DMS53 (cell line): ENCODE measurements at places on chromosomes 16 and 17.

GRCh38 chr16:1441391-1441829, 2.9 kb downstream of the CCDC154 start:
- no peak for DNase-seq

DNA sequence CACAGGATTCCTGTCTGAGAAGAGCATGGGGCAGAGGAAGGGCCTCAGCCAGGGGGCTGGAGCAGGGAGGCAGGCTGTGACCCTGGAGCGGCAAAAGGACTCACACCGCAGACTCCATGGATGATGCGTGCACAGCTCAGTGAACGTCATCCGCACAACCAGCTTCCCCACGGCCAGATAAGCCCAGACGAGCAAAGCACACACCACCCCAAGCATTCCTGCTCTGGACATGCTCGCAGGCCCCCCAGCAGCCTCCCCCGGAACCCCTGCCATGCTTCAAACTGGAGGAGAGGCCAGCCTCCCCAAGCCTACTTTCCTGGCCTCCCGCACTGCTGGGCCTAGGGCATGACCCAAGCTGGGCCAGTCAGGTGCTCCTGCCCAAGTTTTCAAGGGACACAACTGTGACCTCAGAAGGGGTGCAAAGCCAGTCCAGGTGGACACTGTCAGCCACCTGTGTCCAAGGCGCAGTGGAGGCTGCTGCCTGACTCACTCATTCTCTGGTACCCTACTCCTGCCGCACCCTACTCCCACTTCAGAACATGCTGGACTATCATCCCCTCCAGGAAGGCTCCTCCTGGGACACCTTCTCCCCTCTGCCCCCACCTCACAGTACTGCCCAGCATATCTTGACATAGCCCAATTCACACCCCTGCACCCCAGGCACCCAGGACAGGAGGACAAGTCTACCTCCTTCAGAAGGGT, 4.8 kb downstream of the BCAR1 start:
- no peak for DNase-seq

GRCh38 chr16:31880322-31880979, 6.8 kb downstream of the ZNF267 start:
- DNase-seq: peak; percentile 25

- peak; percentile 89 for DNase-seq
Observed at GRCh38 chr17:38584350-38584925, 21.3 kb downstream of the SRCIN1 start.

DNA sequence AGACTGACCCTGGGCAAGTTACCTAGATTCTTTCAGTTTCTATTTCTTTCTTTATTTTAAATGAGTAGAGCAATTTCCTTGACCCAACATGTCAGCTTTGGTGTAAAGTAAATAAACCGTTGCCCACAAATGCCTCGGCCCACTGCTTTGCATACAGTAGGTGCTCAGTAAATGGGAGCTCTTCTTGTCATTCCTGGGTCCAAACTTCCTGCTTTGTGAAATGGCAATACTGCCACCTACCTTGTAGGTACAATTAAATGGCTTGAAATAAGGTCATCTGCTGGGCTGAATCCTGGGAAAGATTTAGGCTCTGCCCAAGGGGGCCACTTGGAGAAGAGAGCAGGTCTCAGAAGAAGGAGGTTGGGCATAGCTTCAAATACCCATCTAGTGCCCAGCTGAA, 253.0 kb downstream of the HS3ST3B1 start:
- no peak for DNase-seq

DNA sequence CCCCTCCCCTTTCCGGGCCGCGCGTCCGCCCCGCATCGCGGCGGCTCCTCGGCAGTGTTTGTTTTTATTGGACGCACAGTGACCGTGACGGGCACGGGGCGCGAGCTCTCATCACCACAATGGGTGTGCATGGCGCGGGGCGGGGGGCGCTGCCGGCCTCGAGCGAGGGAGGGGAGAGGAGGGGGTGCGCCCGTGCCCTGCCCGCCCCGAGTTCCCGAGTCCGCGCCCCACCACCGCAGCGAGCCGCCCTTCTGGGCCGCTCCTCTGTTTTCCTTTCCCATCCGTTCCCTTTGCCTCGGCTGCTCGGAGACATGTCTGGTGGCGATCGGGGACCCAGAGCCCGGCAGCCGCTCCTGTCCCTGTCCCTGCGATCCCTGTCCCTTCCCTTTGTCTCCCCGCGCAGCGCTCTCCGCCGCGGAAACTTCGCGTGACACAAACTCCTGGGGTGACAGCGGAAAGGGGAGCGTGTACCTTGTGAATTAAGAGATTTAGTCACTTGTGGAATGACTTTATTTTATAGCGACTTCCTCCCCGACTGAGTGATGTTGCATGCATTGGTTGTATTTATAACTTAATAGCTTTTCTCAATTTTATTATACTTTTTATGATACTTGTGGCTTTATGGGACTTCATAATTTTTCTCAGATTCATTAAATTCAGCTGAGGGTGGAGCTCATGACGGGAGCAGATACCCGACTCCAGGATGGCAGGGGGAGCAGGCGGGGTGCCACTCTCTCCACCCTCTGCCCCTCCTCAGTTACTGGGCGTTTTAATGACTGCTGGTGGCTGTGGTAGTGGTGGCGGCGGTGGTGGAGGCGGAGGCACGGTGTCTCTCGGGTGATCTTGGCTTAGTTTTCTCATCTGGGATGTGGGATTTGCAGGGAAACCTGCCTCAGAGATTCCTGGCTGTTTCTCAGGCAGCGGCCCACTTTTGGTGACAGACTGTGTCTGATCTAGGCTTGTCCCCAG, 40.8 kb downstream of the MRM1 start:
- DNase-seq: peak; percentile 56

- no peak for DNase-seq
Observed at GRCh38 chr16:78882150-78882549, 718.4 kb downstream of the MAF start.

GRCh38 chr17:76089680-76090516, 10.9 kb downstream of the ZACN start:
- no peak for DNase-seq

- DNase-seq: no peak
Observed at GRCh38 chr17:61867033-61867432, 3.7 kb upstream of the BRIP1 start.

DNA sequence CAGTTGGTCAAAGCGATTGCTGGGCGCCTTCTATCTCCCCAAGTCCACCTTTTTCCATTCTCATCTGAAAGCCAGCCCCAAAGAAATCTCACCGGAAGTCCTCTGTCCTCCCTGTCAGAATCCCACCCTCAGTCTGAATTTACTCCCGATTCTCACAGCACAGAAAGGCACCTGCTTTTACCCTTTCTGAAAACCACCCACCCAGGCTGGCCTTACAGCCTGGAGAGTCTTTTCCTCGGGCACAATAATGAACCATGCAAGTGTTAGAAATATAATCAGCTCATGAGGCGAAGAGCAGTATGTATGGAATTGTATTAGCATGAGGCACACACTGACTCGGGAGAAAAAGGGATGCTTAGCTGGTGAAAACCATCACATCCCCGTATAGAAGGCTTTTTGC, 1.2 kb upstream of the ZFHX3 start:
- DNase-seq: peak; percentile 64

- no peak for DNase-seq
Observed at GRCh38 chr16:66020046-66020445, 346.4 kb upstream of the CDH5 start.

- peak; percentile 97 for DNase-seq
Observed at GRCh38 chr16:1610071-1610898, 1.6 kb downstream of the IFT140 start.

DNA sequence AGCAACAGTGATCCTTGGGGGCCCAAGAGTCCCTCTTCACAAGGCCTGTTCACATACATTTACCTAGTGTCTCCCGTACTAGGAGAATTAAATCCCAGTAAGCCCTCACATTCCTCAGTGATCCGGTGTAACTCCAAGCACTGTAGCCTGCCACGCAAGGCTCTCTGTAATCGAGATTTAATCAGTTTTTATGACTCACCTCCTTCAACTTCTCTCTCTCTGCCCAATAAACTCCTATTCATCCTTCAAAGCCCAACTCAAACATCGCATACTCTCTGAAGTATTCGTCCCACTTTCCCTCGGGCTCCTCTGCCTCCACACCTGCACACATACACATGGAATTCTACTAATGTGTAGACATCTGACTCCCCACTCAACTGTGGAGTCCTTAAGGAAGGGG, 141.8 kb downstream of the CMIP start:
- DNase-seq: no peak

- DNase-seq: no peak
Observed at GRCh38 chr16:10655415-10655977, 39.2 kb downstream of the TEKT5 start.

DNA sequence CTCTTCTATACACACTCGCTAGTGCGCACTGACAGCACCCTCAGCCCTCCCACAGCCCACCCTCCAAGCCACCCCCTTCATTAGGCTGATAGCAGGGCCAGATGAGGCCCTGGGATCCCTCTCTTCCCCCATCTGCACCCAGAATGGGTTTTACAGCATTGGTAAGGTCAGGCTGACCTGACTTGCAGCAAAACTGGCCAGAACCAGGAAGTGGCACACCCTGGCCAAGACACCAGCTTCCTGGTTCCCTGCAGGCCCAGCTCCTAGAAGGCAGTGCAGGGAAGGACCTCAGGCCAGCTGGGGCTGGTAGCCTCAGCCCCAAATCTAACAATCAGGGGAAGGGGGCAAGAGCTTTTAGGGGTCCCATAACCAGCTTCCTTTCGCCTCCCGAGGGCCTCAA, 50.0 kb upstream of the MRPS23 start:
- peak; percentile 79 for DNase-seq

DNA sequence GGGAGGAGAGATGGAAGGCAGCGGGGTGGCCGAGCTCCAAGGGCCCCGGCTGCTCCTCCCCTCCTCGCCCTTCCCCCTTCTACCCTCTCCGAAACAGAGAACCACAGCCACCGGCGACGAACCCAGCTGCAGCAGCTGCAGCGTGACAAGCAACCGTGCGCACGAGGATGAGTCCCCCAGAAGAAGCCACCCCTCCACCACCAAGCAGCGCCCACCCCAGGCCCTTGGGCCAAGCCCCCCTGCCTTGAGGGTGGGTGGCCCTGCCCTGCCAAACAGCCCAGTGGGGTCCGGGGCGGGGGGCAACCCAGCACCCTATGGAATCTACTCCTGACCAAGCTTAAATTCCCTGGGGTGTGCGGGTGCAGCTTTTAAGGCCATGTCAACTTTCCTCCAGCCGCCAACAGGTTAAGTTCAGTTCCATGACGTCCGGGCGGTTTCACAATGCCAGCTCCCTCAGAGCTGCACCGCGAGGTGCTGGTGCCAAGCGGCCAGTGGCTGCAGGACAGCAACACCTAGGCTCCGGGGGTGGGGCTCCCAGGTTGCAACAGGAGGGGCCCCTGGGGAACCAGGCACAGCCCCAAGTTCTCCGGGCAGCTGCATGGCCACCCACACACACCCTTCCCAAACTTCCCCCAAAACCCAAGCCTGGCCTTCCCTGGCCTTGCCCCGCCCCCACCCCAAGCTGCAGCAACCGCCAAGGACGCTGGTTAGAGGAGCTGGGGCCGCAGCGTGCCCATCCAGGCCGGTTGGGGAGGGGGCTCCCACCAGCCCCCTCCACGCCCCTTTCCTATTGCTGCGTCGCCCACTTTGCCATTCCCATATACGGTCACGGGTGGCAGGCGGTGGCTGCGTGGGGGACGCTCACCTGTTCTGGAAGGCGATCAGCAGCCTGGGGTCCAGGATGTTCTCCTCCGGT, 2.0 kb downstream of the CBX4 start:
- DNase-seq: peak; percentile 39

- peak; percentile 22 for DNase-seq
Observed at GRCh38 chr17:55742272-55743102, 8.4 kb upstream of the PCTP start.

DNA sequence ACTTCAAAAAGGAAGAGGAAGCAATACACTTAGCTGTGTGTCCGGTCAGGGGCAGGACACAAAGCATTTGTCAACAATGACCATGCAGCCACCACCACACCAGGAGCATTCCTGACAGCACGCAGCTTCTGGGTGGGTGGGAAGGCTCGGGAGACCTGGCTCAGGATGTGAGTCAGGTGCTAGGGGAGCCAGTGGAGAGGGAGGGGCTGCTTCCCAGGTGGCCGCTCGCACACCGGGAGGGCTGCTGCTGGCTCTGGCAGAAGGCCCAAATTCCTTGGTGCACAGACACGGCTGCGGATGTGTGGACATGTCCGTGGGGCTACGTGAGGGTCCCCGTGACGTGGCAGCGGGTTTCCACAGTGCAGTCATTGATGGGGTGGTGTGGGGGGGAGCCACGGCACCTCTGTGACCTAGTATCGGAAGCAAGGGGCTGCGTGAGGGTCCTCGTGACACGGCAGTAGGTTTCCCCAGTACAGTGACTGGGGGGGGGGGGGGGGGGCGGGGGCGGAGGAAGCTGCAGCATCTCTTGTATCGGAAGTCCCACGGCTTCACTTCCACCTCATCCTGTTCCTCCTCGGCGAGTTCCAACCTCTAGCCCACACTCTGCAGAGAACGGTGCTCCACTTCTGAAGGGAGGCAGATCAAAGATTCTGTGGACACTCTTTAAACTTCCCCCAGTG, 112.8 kb downstream of the ZNF778 start:
- peak; percentile 88 for DNase-seq

- DNase-seq: no peak
Observed at GRCh38 chr16:80285104-80285503, 255.7 kb upstream of the DYNLRB2 start.

DNA sequence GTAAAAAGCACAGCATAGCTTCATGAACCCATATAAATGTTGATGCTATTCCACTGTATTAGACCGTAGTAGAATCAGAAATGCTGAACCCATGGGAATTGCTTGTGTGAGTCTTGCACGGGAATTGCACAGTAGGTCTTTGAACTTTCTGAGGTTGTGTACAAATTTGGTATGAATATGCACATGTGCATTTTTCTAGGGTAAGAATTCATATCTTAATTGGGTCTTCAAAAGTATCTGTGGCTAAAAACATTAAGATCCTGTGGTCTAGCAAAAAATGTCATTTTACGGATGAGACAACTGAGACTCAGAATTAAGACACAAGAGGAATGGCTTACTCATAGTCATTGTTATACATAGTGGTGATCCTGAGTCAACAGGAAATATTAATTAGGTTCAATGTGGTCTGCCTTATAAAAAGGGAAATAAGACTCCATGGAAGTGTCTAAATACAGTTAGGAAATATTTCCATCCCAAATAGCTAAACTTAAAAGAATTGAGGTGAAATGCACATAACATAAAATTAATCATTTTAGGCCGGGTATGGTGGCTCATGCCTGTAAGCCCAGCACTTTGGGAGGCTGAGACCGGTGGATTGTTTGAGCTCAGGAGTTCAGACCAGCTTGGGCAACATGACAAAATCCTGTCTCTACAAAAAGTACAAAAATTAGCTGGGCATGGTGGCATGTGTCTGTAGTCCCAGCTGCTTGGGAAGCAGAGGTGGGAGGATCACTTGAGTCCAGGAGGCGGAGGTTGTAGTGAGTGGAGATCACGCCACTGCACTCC, 22.8 kb downstream of the TAOK1 start:
- DNase-seq: no peak

GRCh38 chr16:82783933-82784572, 157.3 kb downstream of the CDH13 start:
- DNase-seq: no peak

DNA sequence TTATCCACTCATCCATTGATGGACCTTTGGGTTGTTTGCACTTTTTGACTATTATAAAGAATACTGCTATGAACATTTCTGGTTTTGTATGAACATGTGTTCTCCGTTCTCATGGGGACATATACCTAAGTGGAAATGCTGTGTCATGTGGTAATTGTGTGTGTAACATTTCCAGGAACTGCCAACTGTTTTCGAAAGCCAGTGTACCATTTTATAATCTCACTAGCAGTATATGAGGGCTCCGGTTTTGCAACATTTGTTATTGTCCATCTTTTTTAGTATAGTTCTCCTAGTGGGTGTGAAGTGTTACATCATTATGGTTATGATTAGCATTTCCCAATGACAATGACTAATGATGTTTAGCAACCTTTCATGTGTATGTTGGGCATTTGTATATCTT, 5.1 kb upstream of the TRIM25 start:
- no peak for DNase-seq
